Gastrocnemius medialis (tissue), 4 donors: ENCODE measurements at places on chromosomes 7 and 10.

DNA sequence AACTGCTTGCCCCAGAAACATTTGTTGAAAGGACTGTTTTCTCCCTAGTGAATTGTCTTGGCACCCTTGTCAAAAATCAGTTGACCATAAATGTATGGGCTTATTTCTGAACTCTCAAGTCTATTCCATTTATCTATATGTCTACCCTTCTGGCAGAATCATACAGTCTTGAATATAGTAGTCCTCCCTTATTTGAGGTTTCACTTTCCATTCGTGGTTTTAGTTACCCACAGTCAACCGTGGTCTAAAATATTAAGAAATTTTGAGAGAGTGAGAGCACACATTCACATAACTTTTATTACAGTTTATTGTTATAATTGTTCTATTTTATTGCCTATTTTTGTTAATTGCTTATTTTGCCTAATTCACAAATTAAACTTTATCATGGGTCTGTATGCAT, 17.4 kb upstream of the CEP41 start:
- no peak for DNase-seq

DNA sequence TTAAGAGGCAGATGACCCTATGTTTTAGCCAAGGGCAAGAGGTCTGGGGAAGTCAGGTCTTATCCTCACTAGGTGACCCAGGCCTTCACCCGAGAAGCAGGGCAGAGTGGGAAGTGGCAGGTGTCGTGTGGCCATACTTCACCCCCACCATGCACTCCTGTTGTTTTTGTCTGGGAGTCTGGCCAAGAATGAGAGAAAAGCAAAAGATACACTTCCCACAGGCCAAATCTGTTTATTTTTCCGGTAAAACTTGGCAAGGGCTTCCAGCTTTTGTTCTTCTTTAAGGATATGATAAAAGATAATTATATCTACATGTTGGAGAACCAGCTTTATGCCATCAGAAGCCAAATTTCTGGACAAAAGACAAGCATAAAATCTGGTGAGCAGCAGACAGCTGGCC, 137.4 kb upstream of the CDC14C start:
- no peak for DNase-seq

- DNase-seq, result peak; percentile 17
These were observed 38.9 kb upstream of the CPXM2 start for GRCh38 chr10:123930340-123931001.

GRCh38 chr7:156151078-156151477, 338.8 kb upstream of the SHH start:
- no peak for DNase-seq

- no peak for DNase-seq
These were observed 57.0 kb upstream of the MTPN start for GRCh38 chr7:136034132-136034531.

DNA sequence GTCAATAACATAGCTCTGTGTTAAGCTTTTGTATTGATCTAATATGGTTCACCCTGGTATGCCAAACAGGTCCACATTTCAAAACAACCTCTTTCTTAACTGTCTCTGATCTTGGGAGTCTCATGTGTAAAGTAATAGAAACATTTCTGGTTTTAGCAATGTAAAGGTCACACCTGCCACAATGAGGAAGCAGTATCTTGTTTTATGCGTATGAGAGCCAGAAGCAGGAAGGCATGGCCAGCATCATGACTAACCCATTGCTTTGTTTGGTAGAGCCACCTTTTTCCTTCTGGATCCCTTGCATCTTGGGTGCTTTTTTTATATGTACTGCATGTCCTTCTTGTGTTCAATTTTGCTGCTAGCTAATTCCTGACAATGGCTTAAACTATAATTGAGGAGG, 411.3 kb upstream of the SEMA3C start:
- no peak for DNase-seq

- no peak for DNase-seq
These were observed 253.2 kb downstream of the HTR7 start for GRCh38 chr10:90604636-90605035.

DNA sequence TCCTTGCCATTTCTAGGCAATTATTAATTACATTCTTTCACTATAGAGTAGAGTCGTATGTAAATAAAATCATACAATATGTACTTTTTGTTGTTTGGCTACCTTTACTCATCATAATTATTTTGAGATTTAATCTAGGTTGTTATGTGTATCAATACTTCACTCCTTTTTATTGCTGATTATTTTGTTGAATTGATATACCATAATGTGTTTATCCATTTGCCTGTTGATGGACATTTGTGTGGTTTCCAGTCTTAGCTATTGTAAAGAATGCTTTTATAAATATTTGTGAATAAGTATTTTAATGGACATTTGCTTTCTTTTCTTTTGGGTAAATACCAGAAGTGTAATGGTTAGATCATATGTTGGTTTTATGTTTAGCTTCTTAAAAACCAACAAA, 174.0 kb downstream of the RAMP3 start:
- no peak for DNase-seq

GRCh38 chr10:103834436-103835095, 20.8 kb downstream of the SH3PXD2A start:
- no peak for DNase-seq

DNA sequence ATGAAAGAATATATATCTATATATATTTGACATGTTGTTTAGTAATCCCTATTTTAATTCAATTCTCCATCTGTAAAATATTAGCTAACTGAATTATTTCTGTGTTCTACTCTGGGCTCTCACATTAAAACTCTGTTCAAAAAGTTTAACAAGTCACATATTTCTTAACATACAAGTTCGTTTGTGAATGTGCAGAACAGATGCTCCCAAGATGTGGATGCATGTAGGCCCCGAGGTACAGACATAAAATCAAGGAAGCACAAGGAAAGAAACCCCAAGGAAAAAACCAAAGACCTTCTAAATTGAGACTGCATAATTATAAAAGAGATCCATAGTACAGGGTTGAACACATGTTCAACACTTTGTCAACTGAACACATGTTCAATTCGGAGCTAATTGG, 175.1 kb downstream of the LRRTM3 start:
- no peak for DNase-seq

DNA sequence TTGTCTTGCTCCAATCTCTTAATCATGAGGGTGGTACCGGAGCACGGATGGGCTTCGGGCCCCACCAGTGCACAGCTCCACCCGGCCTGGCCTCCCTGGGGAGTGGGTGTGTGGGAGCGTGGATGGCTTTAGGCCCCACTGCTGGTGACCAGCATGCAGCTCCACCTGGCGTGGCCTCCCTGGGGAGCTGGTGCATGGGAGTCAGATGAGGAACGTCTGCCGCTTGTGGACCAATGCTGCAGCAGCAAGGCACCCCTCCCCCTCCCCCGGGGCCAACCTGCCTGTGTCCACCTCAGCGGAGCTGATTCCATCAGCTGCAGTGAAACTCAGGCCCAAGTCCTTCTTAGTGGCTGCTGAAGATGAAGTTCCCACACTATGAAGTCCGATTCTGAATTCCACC, 511.4 kb downstream of the PTPRN2 start:
- no peak for DNase-seq

DNA sequence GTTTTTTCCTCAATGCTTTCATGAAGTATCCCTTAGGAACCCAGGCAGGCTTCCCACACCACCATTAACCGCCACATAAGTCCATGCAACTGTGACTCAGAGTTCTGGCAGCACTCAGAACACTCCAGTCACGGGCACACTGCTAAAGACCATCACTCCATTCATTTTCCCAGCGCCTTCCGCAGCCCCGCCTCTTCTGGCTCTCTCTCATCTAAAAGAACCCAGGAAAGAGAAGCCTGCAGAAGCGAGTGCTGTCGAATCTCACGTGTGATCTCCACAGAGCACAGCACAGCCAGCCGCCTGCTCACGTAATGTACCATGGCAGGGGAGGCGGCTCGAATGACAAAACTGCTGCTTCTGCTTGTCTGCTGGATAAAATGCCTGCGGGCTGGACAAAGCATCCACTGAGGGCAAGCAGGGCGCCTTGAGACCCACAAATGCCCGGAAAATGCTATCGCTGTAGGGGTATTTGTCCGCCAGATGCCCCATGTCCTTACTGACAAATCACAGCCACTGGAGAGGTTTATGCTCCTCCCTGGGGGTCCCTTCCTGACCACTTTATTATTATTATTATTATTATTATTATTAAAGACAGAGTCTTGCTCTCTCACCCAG, 1.8 kb downstream of the PSMG3 start:
- DNase-seq, result peak; percentile 36

GRCh38 chr7:265192-265997, 24.6 kb upstream of the FOXL3 start:
- no peak for DNase-seq

DNA sequence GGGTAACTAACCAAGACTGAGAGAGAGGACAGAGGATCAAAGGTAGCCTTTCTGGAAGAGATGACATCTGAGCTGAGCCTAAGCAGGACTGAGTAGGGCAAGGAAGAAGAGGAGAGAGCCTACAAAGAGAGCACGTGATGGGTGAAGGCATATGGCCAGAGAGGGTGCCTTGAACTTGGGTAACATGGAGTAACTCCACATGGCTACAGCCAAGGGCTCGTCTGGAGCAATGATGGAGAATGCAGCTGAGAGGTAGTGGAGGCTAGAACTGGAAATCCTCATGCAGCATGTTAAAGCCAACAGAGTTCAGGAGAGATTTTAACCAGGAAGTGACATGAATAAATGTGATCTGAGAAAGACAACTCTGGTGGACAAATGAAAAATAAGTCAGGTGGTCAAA, 77.8 kb downstream of the LRRC17 start:
- no peak for DNase-seq

DNA sequence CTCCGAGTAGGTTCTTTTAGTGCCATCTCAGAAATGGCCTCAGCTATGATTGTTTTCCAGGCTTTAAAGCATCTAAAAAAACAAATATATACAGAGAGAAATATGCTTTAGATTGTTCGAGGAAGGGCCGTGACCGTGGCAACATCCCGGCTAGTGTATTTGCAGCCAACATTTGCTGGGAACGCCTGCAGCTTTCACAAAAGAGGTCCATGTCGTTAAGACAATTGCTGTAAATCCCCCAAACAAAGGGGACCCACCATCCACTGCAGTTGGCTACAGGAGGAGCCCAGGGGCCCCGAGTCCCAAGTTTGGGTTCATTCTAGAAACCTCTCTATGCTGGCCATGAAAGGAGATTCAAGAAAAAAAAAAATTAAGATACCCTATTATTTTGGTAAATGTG, 152.8 kb upstream of the TCF7L2 start:
- DNase-seq, result no peak

DNA sequence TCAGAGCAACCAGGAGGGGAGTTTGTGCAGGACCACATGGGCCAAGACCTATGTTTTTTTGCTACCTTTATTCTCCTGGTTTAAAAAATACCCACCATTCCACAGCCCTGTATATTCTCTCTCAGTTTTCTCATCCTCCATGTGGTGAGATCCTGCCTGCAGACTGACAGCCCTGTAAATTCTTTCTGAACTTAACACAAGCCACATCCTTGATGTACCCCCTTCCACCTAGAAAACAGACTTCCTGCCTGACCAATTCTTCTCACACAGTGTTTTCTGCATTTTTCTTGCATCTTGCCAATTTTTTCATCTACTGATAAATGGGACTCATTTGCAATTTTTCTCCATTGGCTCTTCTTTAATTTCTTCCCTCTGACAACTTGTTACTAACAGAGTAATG, 78.4 kb downstream of the INSYN2A start:
- no peak for DNase-seq

DNA sequence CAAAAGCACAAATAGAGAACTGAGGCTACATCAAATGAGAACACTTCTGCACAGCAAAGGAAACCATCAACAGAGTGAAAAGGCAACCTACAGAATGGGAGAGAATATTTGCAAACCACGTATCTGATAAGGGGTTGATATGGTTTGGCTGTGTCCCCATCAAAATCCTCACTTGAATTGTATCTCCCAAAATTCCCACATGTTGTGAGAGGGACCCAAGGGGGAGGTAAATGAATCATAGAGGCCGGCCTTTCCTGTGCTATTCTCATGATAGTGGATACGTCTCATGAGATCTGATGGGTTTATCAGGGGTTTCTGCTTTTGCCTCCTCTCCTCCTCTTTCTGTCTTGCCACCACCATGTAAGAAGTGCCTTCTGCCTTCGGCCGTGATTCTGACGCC, 120.6 kb upstream of the FRMD4A start:
- DNase-seq, result no peak

DNA sequence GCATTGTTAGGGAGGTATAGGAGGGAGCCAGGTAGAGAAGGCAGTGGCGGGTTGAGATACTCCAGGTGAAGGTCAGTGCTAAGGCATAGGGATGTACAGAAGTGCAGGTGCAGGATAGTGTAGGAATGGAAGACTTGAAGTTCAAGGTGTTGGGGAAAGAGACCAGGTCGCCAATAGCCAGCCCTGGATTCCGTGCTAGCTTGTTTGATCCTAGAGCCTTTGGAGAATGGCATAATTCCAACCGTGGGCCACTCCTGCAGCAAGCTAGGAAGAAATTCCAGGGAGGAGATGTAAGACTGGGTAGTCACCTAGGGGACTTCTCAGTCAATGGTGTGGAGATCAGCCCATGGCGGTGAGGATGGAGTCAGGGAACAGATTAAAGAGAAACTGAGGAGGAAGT, 272.7 kb downstream of the RPS24 start:
- DNase-seq, result no peak

GRCh38 chr7:18393465-18394118, 102.0 kb upstream of the HDAC9 start:
- DNase-seq, result no peak

DNA sequence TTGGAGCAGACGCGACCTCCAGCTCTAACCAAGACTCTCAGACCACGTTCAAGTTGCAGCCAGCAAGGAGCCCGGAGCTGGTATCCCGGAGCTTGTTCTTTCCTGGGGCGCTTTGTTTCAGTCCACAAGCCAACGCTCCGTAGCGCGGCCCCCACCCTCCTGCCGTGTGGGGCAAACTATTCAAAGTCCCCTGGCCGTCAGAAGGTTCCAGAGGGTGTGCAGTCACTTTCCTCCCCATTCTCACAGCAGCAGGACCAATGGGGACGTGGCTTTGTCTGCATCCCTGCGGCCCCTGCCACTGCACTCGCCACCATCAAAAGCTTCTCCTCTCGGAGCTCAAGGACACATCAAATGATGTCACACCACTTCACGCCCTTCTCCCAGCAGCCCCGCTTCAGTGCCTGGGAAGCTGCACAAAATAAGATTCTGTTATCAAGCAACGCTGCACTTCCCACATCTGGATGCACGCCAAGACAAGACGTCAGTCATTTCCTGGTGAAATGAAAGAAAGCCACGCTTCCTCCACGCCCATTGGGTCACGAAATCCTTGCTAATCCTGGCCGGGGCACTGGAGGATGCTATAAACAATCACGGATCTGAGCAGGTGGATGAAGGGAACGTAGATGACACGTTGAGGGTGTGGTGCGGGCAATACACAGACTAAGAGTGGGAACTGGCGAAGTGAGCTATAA, 348.2 kb downstream of the PTPRN2 start:
- DNase-seq, result no peak

DNA sequence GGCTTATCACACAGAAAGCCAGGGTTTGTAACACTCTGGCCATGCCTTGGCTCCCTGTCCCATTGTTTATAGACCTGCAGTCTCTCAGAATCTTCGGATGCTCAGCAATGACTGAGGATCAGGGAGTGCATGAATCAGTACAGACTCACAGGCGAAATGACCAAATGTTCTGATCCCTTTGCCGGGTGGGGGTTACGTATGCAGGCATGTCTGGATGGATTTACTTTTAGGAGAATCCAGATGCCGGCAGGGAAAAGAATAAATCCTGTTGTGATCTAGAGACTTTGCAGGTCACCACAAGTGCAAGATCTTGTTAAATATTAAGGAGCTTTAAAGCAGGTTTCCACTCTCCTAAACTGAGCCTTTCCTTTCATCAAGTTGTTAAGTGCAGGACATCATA, 149.5 kb downstream of the SFMBT2 start:
- DNase-seq, result no peak
